IPS DF 6.9 (cell line): ENCODE measurements at places on chromosomes 3 and 15.

GRCh38 chr3:150467381-150467780 lies 59.3 kb downstream of the TSC22D2 start:
- DNase-seq, result no peak

DNA sequence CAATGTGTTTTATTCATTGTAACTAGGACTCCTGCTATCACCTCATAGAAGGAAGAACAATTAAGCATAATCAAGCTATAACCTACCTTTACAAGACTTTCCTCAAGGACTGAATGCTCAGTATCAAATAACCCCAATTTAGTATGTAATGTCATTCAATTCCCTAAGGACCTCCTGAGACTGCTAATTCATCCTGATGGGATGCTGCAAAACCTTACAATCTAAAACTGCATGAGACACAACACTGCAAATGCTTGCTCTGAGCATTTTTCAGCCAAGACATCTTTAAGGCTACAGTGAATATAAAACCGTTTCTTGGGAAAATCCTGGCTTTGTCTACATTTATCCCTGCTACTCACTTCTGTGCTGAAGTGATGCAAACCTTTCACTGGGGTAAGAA lies 69.9 kb downstream of the RYK start:
- DNase-seq, result no peak

DNA sequence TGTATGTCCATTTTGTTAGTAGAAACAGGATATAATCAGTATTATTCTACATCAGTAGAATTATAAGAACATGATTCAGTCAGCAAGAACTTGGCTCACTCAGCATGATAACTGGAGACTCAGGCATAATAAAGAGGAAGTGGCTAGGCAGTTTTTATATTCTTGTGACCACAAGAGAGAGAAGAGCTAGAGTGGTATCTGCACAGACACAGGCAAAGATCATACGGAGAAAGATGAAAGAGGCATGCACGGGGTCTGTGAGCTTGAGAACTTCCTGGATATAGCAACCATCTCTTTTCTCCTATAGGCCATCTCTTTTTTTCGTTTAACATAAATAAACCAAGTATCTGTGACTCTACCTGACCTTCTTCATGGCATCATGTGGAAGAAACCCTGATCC lies 46.8 kb downstream of the MYO5A start:
- DNase-seq, result no peak

DNA sequence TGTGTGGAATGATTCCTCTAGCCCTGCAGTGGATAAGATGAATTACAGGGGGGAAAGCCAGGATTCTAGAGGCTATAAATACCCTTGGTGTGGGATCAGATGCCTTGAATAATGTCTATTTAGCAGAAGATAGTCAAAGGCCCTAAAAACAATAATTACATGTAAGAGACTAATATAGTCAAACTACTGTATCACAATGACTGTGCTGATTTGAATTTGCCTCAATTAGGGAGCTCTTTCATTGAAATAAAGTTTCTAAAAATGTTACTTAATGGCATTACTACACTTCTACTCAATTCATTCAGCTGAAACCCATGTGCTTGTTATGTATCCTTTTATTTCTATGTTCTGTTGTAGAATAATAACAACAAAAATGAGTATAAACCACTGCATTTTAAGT lies 915.6 kb downstream of the TUSC7 start:
- DNase-seq, result no peak

GRCh38 chr15:44295750-44296431 lies 7.4 kb downstream of the GOLM2 start:
- no peak for DNase-seq

GRCh38 chr15:71002316-71002715 lies 109.7 kb downstream of the LRRC49 start:
- no peak for DNase-seq

DNA sequence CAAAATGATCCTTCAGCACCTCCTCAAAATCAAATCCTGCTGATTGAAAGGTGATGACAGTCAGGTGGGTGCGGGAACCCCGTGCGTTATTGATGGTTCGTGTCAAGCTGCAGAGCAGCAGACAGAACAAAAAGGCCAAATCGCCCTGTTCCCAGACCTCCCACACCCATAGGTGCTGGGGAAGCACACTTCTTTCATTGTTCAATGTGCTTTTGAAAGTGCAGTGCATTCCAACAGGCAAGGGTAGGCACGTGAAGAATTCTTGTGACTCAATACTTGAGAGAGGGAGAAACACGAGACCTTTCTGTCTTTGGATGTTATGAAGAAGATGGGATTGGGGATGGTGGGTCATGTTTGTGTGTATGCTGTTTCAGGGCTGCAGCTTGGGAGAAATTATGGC lies 514.0 kb downstream of the MCTP2 start:
- no peak for DNase-seq

DNA sequence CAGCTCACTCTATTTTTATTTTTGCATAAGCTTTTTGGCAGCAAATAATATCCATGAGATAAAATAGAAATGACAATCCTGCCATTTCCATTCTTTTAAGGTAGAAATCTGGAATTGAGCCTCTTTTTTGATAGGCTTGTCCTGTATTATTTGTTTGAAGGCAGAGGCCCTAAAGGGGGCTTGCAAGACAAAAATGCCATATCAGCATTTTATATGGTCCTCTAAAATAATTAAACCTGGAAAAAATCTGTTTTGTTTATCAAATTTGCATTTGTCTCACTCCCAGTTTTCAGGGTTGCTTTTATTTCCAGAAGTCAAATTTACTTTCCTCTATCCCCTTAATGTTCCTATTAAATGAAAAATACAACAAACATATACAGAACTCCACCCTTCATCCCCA lies 134.9 kb upstream of the GAP43 start:
- no peak for DNase-seq

DNA sequence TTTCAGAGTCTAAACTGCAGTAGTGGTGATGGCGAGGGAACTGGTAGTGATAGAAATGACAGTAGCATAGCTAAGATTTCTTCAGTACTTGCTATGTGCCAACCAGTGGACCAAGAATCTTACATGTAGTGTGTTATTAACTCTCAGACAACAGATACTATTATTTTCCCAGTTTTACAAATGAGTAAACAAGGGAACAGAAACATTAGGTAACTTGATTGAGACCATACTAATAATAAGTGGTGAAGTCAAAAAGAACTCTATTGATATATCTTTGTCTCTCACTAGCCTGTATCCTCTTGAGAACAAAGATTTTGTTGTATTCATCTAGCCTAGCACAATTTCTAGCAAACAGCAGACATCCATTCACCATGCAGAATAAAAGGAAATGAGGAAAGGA lies 250.1 kb downstream of the ZBTB20 start:
- DNase-seq, result no peak

DNA sequence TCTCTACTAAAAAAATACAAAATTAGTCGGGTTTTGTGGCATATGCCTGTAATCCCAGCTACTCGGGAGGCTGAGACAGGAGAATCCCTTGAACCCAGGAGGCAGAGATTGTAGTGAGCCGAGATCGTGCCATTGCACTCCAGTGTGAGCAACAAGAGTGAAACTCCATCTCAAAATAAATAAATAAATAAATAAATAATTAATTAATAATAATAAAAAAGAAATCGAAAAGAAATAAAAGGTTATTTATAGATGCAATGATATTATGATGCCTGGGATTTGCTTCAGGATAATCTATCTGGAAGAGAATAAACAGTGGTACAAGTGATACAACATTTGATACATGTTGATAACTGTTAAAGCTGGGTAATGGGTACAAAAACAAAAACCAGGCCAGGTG lies 58.6 kb downstream of the SOX2 start:
- no peak for DNase-seq

DNA sequence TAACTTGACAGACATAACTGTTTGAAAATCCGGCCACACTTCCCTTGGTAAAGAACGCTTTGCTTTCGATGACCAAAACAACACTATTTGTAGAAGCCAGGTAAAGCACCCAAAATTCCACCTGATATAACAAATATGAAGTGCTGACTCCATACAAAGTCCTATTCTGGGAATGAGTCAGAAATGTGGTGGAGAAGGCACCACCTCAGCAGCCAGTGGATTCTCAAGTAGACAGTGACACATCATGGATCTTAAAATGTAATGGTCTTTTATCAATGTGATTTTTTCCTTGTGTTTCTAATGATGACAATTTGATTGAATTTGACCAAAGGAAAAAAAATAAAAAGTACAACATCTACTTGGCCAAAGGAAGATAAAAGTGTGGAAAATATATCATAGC lies 135.0 kb upstream of the WNT5A start:
- DNase-seq, result no peak

- DNase-seq, result peak; percentile 57
These were observed 39.6 kb downstream of the TGM4 start for GRCh38 chr3:44913868-44914468.

DNA sequence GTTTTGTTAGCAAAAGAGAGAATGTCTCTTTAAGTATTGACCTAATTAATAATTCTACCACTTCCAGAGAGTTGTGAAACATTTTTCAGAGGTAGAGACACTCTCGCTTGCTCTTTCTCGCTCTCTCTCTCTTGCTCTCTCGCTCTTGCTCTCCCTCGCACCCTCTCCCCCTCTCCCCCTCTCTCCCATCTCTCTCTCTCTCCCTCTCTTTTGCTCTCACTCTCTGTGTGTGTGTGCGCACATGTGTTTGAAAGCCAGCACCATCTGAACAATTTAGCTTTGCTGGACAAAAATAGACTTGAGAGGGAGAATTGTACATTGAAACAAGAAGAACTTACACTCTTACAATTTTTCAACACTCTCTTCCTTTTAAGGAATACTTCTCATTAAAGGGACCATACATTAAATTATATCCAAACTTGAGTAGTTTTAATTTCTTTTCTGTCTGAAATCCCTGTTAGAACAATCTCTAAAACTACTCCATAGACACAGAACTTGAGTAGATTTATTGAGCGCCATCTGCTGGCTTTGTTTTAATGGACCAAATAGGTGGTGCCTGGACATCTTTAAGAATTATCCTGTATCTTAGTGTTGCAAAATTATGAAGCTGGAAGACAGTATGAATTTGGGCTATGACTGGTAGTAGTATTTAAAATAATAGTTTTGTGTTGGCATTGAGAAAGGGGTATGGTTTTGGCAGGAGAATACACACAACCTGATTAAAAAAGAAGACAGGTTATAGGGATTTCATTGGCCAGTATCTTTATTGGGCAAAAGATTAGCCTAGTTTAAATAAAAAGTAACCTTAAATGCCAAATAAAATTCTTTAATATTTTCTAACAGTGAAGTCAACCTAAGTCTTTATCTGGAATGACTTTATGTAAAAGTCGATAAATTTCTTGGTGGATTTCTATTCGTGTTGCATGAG lies 124.6 kb downstream of the AKAP13 start:
- no peak for DNase-seq

GRCh38 chr3:127325629-127325961 lies 37.7 kb upstream of the PRR20G start:
- no peak for DNase-seq

- no peak for DNase-seq
These were observed 111.1 kb downstream of the FMN1 start for GRCh38 chr15:33083232-33084081.

DNA sequence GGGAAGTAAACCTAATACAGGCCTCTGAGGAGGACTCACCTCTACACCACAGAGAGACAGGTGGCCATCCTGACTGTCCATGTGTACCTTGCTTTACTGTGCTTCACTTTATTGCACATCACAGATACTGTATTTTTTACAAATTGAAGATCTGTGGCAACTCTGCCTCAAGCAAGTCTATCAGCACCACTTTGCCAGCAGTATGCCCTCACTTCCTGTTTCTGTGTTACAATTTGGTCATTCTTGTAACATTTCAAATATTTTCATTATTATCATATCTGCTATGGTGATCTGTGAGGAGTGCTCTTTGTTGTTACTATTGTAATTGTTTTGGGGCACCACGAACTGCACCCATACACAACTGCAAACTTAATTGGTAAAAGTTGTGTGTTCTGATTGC lies 78.0 kb downstream of the BBX start:
- DNase-seq, result no peak

GRCh38 chr3:12859840-12860239 lies 18.5 kb upstream of the RPL32 start:
- no peak for DNase-seq

DNA sequence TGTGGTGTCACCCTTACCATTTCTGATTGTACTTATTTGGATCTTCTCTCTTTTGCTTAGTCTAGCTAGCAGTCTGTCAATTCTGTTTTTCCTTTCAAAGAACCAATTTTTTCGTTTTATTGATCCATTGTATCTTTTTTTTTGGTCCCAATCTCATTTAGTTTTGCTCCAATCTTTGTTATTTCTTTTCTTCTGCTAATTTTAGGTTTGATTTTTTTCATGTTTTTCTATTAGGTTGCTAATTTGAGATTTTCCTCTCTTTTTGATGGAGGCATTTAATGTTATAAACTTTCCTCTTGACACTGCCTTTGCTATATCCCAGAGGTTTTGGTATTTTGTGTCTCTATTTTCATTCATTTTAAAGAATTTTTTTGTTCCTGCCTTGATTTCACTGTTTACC lies 16.9 kb upstream of the FAM98B start:
- DNase-seq, result no peak

DNA sequence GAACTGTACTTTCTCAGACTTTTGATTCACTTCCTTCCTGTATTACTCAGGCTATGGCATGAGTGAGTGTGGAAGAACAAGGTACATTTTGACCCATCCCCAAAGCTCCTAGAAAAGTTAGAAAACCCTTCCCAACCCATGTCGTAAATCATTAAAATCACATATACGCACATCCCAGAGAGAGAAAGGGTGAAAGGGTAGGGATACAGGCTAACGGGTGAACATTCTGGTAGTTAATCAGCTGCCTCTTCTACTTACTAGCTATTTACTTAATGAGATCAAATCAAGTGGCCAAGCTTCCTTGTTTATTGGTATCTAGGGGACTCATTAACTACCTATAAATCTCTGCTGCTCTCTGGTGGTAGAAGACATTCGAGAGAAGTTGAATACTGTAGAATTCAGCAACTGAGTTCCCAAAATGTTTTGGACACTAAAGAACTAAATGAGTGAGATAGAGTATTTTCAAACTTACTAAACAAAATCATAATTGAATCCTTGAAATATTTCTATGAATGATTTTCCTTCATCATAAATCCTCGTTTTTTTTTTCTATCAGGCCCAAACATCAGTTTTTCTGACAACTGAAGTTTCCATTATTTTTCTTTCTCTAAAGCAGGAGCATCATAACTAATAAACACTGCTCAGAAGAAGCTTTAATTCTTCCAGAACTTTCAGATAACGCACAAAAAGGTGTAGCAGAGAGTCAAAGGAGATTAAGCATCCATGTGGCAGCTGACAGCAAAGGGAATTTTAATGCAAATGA lies 124.2 kb downstream of the IMPG2 start:
- DNase-seq, result no peak

DNA sequence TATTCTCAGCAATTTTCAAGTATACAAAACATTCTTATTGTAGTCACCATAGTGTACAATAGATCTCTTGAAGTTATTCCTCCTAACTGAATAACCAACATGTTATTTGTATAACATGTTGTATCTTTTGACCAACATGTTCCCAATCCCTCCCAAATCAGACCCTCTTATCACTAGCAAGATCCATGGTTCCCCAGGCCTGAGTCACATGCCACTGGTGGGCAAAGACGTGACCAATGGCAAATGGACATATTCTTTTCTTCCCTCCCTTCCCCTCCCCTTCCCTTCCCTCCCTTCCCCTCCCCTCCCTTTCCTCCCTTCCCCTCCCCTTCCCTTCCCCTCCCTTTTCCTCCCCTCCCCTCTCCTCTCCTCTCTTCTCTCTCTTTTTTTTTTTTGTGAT lies 45.4 kb downstream of the AMOTL2 start:
- DNase-seq, result no peak

GRCh38 chr15:64035525-64035924 lies 10.8 kb downstream of the DAPK2 start:
- no peak for DNase-seq
